Activated CD4-positive, CD25-positive, alpha-beta regulatory T cell (primary cell): ENCODE measurements at places on chromosomes 6 and 20.

- DNase-seq: no peak
Measured at GRCh38 chr6:14026831-14027539, 90.6 kb upstream of the CD83 start.

- no peak for DNase-seq
Measured at GRCh38 chr6:150606168-150606591, 6.5 kb downstream of the PLEKHG1 start.

DNA sequence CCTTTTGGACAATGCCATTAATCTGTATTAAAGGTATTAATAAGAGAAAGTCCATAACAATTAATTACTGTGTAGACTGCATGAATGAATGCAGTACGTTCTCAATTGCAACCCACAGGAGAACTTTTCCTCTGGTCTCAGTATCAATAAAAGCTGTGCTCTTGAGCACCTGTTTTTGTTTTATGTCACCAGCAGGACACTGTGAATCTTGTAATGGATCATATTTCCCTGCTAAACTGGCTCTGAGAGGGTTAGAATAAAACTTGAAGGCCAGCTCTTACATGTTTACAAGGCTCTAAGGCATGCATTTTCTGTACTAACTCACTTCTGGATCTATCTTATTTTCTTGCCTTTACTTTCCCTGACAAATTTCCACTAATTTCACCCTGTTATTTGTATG lies 214.3 kb upstream of the PLN start:
- DNase-seq: no peak

GRCh38 chr6:48826152-48826515 lies 636.9 kb downstream of the MMUT start:
- no peak for DNase-seq

DNA sequence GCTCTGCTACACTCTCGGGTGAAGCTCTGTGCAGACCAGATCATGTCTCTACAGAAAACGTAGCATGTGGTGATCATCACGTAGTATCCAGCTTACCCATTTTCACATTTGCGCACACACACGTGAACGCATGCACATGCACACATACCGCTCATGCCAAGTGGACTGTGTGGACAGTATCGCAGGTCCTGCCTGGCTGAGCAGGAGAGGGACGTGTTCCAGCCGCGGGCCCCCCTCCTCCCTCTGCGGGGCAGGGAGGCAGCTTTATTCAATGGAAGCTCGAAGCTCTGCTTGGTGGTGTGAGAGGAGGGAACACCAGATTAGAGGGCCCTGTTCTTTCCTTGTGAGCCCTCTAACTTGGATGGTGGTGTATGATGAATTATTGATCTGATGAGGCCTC lies 51.1 kb downstream of the CDH26 start:
- no peak for DNase-seq
